Uterus (tissue), 4 donors: ENCODE measurements at places on chromosomes 5 and 9. TPM values are rescaled to one million over a fixed set of nuclear protein-coding genes. Genes with fewer than 3 reads are reported as not detected.
A peak's percentile ranks its signal among the peaks of the same experiment; 100 is the strongest.

Gene ADCY2
- total RNA-seq = 4.6 TPM

Gene NR2F1
- 26.8 TPM for total RNA-seq

GRCh38 chr9:35563791-35564197 is 41.3 kb upstream of the TESK1 start:
- peak overlapping the region; percentile 56 for H3K27ac ChIP-seq
- DNase-seq = peak; percentile 50
- peak overlapping the region; percentile 12 for H3K4me3 ChIP-seq

Gene SLC24A2
- 2.4 TPM for total RNA-seq

DNA sequence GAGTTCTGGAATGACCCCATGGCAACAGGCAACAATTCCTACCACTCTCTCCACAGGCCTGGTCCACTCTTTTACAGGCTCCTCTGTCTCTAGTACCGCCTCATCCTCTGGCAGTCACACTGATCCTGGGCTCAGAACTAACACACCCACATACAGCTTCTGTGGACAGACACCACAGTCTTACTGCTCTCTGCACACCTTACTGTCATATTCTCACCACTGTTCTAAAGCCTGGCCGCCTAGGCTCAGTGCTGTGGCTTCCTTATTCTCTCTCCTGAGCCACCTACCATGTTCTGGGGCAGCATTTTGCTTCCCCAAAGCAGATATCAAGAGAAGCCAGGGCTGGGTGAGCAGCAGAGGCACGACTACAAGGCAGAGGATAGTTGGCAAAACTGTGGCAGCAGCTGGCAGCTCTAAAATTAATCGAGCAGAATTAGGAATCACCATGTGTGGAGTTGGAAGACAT is 14.8 kb downstream of the REEP5 start:
- H3K27me3 ChIP-seq = no peaks in the 10 kb centered on the region
- no peaks in the 10 kb centered on the region for H3K36me3 ChIP-seq
- no peak for DNase-seq
- H3K4me1 ChIP-seq = peaks cover 4% of the 10 kb centered on the region
